Bronchial epithelial cell (primary cell): ENCODE measurements at places on chromosomes 16 and 17. TPM values are rescaled to one million over a fixed set of nuclear protein-coding genes. Genes with fewer than 3 reads are reported as not detected.
A peak's percentile ranks its signal among the peaks of the same experiment; 100 is the strongest.

DNA sequence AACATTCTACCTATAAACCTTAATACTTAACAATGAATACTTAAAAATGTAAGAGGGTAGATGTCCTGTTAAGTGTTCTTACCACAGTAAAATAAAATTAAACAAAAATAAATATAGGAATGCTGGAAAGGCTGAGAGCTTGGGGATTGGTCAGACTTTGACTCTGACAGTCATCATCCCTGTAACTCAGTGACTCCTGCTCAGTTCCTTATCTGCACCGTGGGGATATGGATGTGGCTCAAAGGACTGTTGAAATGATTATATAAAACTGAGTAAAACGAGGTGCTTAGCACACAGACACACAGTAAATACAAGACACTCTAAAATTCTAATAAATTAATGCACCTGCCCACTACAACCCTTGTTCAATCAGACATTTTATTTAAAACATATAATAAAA lies 338.6 kb downstream of the TMEM114 start:
- no peak for DNase-seq

KSR1 gene
- 0.53 and 7.4 TPM in 2 replicates for total RNA-seq

GRCh38 chr16:57235128-57236021 lies 9.7 kb upstream of the ARL2BP start:
- peak; percentile 49 for DNase-seq

GPR139 gene
- not detected in 2 replicates for total RNA-seq

ADAM11 gene
- total RNA-seq: 0.13 and 0.53 TPM in 2 replicates

CRYM gene
- total RNA-seq: 0.79 and 1.2 TPM in 2 replicates

DNA sequence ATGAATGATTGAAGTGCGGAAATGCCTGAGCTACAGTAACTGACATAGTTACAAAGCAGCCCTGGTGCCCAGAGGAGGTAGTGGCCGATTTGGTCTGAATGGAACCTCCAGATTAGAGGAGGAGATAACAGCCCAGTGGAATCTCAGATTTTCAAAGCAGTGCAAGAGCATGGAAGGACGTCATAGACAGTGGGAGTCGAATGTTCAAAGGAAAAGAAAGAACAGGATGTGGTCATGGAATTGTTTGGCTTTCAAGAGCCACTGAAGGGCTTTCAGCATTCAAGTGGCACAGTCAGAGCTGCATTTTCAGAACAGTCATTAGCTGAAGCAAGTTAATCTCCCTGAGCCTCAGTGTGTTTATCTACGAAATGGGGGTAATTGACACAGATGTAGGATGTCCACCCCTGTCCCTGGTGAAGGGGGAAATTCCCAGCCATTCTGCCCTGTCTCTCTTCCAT lies 104.6 kb upstream of the CACNG3 start:
- DNase-seq: no peak

DNA sequence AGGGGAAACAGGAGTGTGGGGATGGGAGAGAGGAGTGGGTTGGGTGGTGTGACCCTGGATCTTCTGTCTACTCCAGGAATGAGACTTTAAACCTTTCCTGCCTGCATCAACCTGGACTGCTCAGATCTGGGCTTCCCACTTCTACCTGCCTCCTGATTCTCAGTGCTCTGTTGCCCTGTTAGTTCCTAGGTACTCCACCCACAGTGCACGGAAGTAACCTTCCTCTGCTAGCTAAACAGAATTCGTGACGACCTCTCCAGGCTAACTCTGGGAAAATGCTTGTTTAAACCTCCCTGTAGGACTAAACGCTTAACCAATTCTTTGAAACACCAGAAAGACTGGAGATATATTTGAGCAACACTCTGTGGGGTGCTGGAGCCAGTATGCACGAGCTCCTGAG lies 83.4 kb upstream of the CLEC3A start:
- no peak for DNase-seq

FOXF1 gene
- 0.26 TPM in 1 of 2 replicates, not detected in the other for total RNA-seq
